ENCODE measurements at places on chromosomes 7 and 10. TPM values are rescaled to one million over a fixed set of nuclear protein-coding genes. Genes with fewer than 3 reads are reported as not detected.

NPSR1 gene
- 1.8 TPM for total RNA-seq

TPST1 gene
- 92.3 TPM for total RNA-seq

SEC61G gene
- total RNA-seq: 158 TPM

GRM8 gene
- 28.4 TPM for total RNA-seq

KEL gene
- 2.5 TPM for total RNA-seq

MUC3A gene
- 2.1 TPM for total RNA-seq

VPS37D gene
- total RNA-seq: 24.0 TPM

Data from diencephalon (tissue), 1 donor.